ENCODE measurements at places on chromosomes 3 and 15.

GRCh38 chr3:99952306-99952705 lies 134.6 kb downstream of the CMSS1 start:
- DNase-seq: no peak

DNA sequence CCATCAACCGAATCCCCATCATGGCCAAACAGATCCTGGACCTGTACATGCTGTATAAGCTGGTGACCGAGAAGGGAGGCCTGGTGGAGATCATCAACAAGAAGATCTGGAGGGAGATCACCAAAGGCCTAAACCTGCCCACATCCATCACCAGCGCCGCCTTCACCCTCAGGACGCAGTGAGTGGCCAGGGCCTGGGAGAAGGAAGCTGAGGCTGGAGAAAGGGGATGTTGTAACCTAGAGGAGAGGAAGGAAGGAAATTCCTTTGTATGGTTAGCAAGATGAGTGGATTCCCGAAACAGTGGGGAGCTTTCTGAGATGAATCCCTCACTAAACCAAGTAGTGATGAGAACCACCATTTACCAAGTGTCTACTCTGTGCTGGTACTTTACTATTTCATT lies 25.8 kb upstream of the CLK3 start:
- no peak for DNase-seq

- no peak for DNase-seq
These were observed 34.6 kb downstream of the CRABP1 start for GRCh38 chr15:78374436-78375393.

- DNase-seq: no peak
These were observed 103.7 kb downstream of the MEX3B start for GRCh38 chr15:81942157-81942556.

- DNase-seq: no peak
These were observed 45.8 kb downstream of the FRMD5 start for GRCh38 chr15:44149224-44149623.

- DNase-seq: no peak
These were observed at the start of gene LSAMP for GRCh38 chr3:116445311-116445841. LSAMP (minus strand) TSS chr3:116445487.

GRCh38 chr15:51129535-51130188 lies 35.0 kb upstream of the TNFAIP8L3 start:
- DNase-seq: no peak
